ENCODE measurements at places on chromosomes 2 and 18.

GRCh38 chr18:60987963-60988362 lies 345.3 kb upstream of the CDH20 start:
- no peak for DNase-seq

- DNase-seq, result no peak
Observed at GRCh38 chr2:36843838-36844237, 122.5 kb downstream of the STRN start.

DNA sequence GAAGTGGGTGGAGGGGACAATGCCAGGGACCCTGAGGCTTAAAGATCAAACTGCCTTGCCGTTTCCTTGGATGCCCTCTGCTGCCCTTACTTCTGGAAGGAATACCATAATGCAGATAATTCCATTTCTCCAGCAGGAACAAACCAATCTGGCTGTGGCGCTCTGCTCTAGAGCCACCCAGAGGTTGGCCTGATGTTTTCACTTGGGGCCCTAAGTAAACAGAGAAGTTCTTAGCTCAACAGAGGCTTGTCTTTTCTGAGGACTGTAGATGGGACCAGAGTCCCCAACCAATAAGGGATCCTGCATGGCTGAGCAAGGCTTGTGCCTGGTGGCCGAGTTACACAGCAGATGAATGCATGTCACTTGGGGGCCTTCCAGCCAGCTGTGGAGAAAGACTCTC lies 230.2 kb downstream of the ZBTB7C start:
- no peak for DNase-seq

- DNase-seq, result no peak
Observed at GRCh38 chr2:26613241-26614215, 27.6 kb downstream of the CIB4 start.

DNA sequence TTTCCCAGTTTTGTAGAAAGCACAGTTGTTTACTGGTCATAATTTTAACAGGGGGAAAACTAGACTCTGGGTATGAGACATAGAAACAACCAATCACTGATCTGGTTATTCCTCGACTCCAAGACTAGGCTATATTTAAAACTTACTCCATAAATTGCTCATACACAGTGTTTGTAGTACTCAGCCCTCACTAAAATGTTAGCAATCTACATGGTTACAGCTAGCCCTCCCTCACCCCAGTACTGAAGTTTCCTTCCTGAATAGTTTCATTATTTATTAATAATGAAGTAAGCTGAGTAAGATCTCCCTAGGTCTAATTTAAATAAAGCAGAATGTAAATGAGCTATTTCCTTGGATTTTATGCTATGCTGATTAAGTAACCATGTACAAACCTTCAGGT lies 275.1 kb downstream of the CDH20 start:
- no peak for DNase-seq

GRCh38 chr18:79299272-79299671 lies 96.5 kb upstream of the NFATC1 start:
- no peak for DNase-seq

GRCh38 chr2:173021939-173022371 lies 53.7 kb upstream of the MAP3K20 start:
- DNase-seq, result no peak

- DNase-seq, result no peak
Observed at GRCh38 chr2:218644721-218645120, 14.7 kb downstream of the ZNF142 start.

GRCh38 chr2:73611193-73611592 lies 31.0 kb downstream of the NAT8 start:
- no peak for DNase-seq

GRCh38 chr2:169230204-169230603 lies 132.1 kb downstream of the LRP2 start:
- no peak for DNase-seq

DNA sequence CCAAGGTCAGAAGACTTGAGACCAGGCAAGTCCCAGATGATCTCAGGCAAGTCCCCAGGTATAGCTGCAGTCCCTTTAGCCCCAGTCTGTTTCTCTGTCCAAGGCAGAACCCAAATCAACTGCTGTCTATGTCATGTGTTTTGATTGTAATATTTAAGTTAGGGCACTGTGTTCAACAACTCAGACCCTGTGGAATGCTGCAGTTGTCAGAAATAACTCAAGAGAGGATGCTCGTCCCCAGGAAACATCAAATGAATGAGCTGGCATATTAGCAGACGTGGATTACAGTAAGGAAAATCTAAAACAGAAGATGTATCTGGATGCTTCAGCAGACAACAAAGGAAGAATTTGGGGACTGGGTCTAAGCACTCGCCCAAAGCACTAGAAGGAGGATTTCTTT lies 70.1 kb downstream of the BCL11A start:
- no peak for DNase-seq
